ENCODE measurements at places on chromosomes 1 and 21.

GRCh38 chr1:44784094-44785028, 3.6 kb downstream of the BEST4 start:
- no peak for DNase-seq

DNA sequence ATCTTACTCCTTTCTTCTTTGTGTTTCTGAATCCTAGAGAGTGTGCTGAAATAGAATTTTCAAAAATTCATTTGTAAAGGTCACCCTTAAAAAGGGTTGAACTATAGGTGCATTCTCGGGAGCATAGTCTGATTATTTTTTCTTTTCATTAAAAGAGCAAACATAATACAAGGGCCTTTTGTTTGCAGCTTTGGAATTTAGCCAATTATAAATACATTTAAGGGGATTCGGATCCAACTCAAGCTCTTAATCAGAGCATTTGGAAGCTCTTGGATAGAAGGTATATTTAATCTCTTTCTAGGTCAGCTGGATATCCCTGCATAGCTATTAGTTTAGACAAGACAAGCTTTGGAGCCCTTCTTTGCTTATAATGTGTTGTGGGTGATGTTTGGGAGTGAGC, 321.7 kb downstream of the HHAT start:
- no peak for DNase-seq

DNA sequence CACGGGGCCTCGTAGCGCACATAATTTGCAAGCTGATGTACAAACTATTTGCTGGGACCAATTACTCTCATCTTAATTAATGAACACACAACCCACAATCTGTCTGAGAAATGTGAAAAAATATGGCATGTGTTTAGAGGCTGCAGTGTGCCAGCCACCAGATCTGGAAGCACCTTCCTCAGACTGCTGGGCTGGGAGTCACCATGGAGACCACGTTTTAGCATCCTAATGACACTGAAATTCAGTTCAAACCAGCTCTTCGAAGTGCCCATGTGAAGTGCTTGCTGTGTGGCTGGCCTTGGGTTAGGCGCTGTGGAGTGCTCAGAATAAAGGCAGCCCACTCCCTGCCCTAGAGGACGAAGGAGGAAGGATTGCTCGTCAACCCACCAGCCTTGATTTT, 482.4 kb downstream of the OMA1 start:
- no peak for DNase-seq

GRCh38 chr1:221718381-221719277, 23.3 kb downstream of the DUSP10 start:
- DNase-seq, result no peak

- DNase-seq, result no peak
Measured at GRCh38 chr1:163307479-163308171, 14.1 kb upstream of the NUF2 start.

- DNase-seq, result no peak
Measured at GRCh38 chr1:172206256-172206655, 214.2 kb upstream of the C1orf105 start.
